ENCODE measurements at places on chromosomes 5 and 9. TPM values are rescaled to one million over a fixed set of nuclear protein-coding genes. Genes with fewer than 3 reads are reported as not detected.

DNA sequence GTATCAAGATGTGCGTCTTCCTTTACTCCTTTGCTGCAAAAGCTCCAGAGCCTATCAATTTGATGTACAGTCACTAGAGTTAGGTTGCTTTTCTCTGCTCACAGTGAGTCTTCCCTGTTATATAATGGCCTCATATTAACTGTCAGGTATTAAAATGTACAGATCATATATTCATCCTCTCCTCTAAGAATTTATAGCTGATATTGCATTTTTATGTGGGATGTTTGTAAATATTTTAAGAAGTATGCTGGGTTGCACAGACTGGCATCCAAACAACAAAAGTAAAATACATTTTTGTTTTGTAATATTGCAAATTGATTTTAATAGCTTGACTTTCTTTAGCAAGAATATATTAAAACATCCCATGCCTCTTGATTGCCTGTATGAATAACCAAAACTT, 139.5 kb downstream of the STARD4 start:
- DNase-seq = no peak

Gene ZNF883
- 3.0 TPM for total RNA-seq

DNA sequence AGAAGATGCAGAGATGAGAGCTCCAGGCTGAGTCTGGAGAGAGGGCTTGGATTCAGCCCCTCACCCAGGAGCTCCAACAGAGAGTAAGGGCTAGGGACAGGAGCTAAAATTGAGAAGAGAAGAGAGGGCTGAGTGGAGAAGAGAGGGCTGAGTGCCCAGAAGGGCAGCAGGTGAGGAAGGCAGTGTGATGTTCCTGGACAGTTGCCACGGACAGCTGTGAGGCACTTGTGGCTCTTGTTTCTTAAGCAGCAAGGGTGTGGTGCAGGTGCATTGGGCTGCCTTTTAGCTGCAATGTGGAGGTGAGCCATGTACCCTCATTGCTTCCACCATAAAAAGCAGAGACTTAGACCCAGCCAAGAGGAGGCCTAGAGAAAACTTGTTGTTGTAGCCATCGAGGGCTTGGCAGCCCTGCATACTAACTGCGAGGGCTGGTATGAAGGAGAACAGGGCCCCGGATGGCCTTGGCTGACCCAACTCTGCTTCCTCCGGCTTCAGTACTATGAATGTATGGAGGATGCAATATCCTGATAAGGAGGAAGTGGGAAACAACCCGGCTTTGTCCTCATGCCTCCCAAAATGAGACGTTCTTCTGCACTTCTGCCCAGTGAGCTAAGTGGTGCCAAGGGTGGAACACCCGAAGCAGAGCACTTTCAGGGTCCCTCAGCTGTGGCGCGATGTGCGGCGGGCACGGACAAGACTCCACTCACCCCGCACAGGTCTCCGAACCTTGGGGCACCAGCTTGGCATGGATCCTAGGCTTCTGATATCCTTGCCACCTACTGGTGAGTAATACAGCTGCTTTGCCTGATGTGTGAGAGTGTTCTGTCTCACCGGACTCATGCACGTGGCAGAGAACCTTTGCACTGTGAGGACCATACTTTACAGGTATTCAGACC, 65.2 kb downstream of the LRRC70 start:
- no peak for DNase-seq

Gene JADE2
- 53.8 TPM for total RNA-seq

- no peak for DNase-seq
These were observed 10.7 kb downstream of the PCDHAC2 start for GRCh38 chr5:140977003-140977402.

DNA sequence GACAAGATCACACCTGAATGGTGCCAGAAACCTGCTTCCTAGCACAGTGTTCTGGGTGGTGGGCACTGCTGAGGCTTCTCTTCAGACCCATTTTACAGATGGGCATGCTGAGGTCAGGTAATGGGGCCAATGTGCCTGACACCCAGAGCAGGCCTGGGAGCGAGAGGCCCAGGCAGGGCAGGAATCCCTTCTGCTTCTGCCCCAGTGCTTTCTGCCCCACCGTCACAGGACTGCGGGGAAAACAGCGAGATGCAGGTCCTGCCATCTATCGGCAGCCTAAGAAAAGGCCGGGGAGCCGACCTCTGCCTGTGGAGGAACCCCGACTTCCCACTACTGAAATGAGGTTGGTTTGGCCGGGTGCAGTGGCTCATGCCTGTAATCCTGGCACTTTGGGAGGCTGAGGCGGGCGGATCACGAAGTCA, 22.8 kb upstream of the RNU6ATAC start:
- DNase-seq = peak; percentile 54

Gene SLC23A1
- total RNA-seq = not detected

DNA sequence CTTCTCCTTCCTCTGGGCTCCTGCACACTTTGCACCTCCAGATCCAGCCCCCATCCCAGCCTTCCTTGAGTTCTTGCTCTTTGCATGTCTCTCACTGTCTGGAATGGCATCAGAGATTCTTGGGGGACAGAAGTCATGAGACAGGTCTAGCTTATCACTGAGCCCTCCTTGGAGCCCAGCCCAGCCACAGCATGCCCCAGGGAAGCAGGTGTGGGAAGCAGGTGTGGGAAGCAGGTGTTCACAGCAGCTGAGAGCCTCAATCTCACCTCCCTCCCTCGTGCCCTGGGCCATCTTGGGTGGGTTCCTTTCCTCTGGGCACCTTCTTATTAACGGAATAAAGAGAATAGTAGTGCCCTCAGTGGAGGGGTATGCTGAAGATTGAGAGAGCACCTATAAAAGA, 27.2 kb downstream of the SLC6A7 start:
- no peak for DNase-seq

GRCh38 chr9:92265154-92265553, 28.3 kb downstream of the IARS1 start:
- DNase-seq = no peak

DNA sequence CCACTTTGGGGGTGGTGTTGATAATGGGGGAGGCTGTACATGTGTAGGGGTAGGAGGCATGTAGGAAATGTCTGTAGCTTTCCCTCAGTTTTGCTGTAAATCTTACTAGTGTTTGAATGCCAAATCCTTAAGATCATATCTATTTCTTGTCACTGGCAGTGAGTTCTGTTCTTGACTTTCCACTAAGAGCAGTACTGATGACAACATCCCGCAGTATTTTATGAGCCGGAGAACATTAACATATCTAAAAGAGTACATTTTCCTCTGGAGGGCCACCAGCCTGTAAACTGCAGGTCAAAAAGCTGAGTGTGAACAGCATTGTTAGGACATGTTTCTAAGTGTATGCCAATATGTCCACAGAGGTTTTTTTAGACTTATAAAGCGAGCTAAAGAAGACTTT, 2.5 kb upstream of the HSPB3 start:
- DNase-seq = no peak

DNA sequence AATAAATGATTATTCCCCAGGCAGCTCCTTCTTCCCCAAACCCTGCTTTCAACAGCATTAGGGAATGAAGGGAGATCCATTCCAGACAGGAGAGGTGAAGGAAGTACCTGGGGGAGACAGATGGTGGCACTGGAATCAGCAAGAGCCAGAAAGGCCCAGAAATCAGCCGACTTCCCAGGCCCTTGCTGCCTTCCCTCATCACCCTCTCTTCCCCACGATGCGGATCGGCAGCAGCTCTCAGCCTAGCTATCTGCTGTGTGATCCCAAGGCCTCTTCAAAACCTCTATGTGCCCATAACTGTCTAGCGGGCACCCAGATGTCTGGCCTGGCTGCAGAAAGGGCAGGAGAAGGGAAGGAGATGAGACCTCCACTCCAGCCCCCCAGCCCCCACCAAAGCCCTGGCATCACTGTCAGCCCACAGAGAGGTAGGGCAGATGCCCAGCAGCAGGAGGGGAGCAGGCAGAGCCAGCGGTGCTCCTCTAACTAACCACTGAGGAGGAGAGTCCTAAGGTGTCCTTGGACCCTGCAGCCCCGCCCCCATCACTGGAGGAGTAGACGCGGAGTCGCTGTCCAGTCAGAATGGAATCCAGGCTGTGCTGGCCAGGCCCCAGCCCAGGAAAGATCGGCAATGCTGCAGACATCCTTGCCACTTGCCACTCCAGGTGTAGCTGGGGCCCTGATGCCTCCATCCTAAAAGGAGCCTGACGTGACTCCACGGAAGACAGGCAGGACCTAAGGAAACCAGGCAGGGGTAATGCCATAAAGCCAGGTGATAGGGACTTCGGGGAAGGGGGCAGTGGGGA, 12.7 kb downstream of the CNTFR start:
- DNase-seq = no peak

DNA sequence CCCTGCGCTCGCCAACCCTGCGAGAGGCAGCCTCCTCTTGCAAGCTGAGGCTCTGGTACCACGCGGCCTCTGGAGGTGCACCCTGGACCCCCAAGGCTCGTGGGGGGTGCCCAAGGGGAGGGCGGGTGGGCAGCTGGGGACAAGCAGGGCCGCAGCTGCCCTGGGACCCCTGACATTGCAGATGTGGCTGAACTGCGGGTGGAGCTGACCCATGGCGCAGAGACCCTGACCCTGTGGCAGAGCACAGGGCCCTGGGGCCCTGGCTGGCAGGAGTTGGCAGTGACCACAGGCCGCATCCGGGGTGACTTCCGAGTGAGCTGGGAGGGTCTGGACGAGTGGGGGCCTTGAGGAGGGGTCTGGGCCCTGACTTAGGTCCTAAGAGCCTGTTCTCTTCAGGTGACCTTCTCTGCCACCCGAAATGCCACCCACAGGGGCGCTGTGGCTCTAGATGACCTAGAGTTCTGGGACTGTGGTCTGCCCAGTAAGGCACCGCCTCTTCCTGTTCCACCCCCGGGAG, 1.5 kb downstream of the MAMDC4 start:
- DNase-seq = peak; percentile 61

GRCh38 chr5:43635374-43635773, 32.4 kb downstream of the NNT start:
- no peak for DNase-seq

- DNase-seq = no peak
These were observed 13.1 kb downstream of the PSMD5 start for GRCh38 chr9:120829650-120830049.

GRCh38 chr9:72636621-72637020, 115.2 kb downstream of the TMC1 start:
- no peak for DNase-seq

Gene UGT3A1
- total RNA-seq = not detected

GRCh38 chr5:158485604-158486081, 614.1 kb downstream of the EBF1 start:
- peak; percentile 66 for DNase-seq

GRCh38 chr9:81455462-81456219, 233.7 kb downstream of the TLE1 start:
- DNase-seq = no peak

DNA sequence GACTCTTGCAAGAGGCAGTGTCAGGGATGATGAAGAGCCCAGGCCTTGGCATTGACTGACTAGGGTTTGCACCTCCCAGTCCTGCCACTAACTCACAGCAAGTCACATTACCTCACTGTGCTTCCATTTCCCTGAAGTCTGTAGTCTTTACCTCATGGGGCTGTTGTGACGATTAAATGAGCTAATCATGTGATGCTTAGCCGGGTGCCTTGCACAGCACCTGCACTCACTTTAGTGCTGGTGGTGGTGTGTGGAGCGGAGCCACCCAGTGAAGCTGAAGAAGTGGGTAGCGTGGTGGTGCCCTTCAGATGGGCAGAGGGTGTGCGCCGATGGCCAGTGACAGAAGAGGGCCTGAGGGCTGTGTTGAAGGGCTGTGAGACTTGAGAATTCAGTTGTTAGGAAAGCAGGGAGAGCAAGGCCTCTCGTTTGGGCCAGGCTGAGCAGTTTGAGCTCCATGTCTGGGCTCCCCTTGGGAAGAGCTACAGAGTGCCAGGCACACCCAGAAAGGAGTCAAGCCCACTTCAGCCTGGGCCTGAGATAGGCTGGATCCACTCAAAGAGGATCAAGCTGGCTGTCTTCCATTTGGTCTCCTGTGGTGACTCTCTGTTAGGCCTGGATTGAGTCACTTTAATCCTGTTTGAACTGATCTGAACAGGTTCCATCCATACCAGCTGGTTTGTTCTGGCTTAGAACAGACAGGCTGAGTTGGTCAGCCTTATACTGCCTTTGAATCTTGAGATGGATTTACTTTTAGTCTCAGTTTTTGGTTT, 42.5 kb downstream of the RALGPS1 start:
- no peak for DNase-seq

GRCh38 chr5:95445995-95446394, 54.8 kb downstream of the FAM81B start:
- DNase-seq = no peak

- DNase-seq = no peak
These were observed 26.9 kb upstream of the CEMIP2 start for GRCh38 chr9:71795097-71795813.

DNA sequence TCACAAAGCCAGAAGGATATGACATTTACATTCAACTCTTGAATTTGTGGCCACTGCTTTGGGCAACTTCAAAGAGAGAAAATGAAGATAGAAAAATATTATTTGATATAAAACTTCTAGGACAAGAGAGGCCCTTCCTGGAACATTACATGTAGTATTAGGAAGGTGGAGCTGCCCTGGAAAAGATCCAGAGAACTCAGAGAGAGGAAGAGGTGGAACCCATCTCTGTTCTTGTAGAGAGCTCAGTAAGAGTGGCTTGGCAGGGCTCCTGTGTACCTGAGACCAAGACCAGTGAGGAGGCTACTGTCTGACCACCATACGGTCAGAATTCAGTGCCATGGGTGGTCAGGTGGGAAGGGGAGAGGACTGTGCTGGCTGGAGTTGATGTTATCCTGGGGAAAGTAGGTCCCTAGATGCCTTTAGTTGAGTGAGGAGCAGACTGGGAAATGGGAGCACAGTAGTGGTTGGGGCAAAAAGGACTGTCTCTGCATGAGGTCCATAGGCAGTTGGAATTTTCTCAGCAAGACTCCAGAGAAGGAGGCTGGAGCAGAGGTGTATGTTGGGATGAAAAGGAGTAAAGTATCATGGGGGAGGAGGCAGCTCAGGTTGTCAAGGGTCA, 7.6 kb downstream of the TGFBI start:
- peak; percentile 35 for DNase-seq

Gene TMEM252
- total RNA-seq = not detected

DNA sequence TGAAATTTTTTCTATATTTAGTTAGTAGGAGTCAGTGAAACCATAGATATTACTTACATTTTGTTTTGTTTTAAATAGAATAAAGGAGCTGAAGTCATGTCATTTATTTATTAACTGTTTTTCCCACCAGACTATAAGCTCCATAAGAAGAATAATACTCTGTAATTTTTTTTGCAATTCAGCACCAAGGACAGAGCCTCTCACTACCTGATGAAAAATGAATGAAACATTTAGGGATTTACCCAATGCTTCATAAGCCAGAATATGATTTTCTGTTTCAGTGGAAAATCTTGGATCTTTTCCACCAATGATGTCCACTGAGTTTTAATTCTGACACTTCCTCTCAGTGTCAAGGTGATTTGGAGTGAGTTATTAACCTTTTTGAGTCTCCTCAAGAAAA, 624.9 kb upstream of the GRAMD2B start:
- DNase-seq = no peak

- DNase-seq = no peak
These were observed 14.9 kb downstream of the FCN2 start for GRCh38 chr9:134895567-134895907.

DNA sequence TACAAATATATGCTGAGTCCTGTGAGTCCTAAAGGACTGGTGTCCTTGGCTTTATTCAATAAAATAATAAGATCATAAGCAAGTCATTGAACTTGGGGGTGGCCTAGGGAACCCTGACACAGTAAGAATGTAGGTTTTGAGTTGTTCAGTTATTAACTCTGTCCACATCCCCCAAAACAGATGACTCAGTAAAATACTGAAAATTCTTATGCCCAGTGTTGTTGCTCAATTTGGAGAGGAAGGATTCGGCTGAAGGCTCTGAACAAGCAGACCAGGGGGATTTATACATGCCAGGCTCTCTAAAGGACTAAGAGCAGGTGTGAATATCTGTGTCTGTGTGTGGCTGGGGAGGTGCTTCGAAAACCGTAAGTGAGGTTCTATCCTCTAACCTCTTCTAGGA, 173.7 kb downstream of the RMI1 start:
- no peak for DNase-seq
